Kidney glomerular epithelial cell (primary cell): ENCODE measurements at places on chromosomes 1 and 21.

GRCh38 chr21:41170442-41170841 lies 2.5 kb downstream of the BACE2 start:
- peak; percentile 58 for DNase-seq

DNA sequence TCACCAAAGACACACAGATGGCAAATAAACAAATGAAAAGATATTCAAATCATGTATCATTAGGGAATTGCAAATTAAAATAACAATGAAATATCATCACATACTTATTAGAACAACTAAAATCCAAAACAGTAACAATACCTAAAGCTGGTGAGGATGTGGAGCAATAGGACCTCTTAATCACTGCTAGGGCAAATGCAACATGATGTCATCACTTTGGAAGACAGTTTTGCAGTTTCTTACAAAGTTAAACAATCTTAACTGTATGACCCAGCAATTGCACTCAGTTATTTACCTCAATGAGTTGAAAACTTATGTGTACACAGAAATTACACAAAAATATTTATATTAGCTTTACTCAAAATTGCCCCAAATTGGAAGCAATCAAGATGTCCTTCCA lies 47.3 kb downstream of the SELENOF start:
- no peak for DNase-seq

GRCh38 chr21:42337830-42338728 lies 12.7 kb downstream of the TFF2 start:
- peak; percentile 88 for DNase-seq

DNA sequence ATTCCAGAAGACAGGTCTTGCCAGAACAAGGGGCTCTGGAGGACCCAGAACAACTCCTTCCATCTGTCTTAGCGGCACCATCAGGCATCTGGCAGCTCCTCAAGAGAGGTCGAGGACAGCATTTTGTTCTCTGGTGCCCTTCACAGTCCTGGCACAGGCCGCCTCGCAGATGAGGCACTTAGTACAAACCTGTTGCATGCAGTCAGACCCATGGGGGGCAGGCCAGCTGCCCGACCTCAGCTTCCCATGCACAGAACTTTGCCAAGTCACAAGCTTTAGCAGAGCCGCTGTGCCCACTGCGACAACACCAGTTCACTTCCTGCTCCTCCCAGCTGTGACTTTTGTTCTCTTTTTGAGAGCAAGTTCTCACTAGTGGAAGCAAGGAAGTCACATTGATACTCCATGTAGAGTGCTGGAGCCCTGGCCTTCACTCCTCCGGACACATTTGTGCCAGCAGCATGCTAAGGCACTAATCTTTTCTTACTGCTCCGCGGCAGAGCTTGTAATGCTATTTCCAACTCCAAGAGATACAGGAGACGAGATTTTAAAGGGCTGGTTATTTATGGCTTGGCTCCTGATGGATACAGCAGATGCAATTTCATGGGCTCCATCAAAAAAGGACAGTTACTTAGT lies 44.6 kb downstream of the HMGB4 start:
- no peak for DNase-seq

GRCh38 chr1:37158113-37158749 lies 123.9 kb upstream of the GRIK3 start:
- no peak for DNase-seq

DNA sequence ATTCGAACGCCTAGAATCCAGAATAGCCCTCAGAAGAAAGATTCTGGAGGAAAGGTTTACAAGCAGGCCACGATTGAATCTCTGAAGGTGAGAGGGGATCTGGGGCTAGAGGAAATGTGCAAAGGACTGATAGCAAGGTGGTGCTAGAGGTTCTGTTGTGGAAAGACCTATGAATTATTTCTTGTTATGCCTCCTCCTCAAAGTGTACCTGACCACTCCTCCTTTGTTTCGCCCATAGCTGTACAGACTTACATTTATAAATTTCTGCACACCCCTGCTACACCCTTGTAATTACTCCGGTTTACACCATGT lies 986 bp downstream of the TCEANC2 start:
- DNase-seq: no peak

- no peak for DNase-seq
These were observed 136.2 kb upstream of the DUSP10 start for GRCh38 chr1:221878134-221878533.

GRCh38 chr1:56435434-56436262 lies 143.7 kb downstream of the PLPP3 start:
- no peak for DNase-seq

- no peak for DNase-seq
These were observed 86.2 kb downstream of the ZBTB18 start for GRCh38 chr1:244137276-244137675.

DNA sequence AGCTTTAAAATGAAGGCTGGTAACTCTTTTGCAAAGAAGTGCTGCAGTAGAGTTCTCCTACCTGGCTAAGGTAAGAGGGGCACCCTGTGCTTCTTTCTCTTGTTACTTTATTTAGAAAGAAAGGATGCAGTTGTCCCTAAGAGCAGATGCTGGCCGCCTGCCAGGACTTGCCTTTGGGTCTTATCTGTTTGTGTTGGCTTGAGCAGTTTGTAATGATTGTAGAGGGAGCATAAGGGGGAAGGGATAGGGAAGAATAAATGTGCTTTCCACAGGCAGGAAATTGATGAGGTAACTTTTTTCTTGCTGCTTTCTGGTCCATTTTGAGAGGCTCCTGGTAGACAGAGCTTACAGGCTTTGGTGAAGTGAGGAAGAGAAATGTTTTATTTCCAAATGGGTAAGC lies 229.6 kb downstream of the HHAT start:
- peak; percentile 17 for DNase-seq

- no peak for DNase-seq
These were observed 119.9 kb downstream of the ACBD6 start for GRCh38 chr1:180382326-180383115.

GRCh38 chr1:4150262-4150661 lies 250.2 kb upstream of the C1orf174 start:
- DNase-seq: no peak

GRCh38 chr1:26429721-26430120 lies 2.4 kb upstream of the DHDDS start:
- no peak for DNase-seq

DNA sequence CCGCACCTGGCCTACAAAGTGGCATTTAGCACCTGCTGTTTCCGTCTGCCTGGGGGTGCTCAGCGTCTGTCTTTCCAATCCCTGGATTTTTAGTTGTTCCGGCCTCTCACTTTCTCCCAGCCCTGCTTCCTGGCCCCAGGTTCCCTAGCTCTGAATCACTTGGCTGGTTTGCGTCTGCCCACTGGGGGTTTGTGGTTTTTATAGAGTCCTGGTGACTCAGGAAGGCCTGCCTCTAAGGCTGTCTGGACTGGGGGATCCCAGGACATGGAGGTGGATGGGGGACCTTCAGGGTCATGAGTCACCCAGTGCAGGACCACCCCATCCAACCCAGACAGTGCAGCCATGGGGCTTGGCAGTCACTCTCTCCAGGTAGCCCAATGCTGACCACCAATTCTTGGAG lies 53.5 kb downstream of the MRPL37 start:
- DNase-seq: peak; percentile 85

- no peak for DNase-seq
These were observed 273.6 kb downstream of the C1orf94 start for GRCh38 chr1:34450325-34450724.

DNA sequence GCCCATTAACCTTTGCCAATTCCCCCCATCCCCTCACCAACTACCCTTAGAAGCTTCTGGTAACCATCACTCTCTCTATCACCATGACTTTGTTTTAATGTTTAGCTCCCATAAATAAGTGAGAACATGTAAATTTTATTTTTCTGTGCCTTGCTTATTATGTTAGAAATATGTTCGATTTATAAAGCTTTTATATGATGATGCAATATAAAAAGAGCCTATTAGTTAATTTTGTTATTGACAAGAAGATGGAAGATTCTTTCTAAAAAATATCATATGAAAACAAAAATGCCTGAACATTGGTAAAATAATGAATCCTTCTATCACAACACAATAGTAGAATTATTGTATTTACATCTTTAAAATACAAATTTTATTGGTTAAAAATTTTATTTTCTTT lies 836.1 kb upstream of the TMPRSS15 start:
- DNase-seq: no peak

GRCh38 chr1:38134294-38134755 lies 87.7 kb upstream of the POU3F1 start:
- no peak for DNase-seq

DNA sequence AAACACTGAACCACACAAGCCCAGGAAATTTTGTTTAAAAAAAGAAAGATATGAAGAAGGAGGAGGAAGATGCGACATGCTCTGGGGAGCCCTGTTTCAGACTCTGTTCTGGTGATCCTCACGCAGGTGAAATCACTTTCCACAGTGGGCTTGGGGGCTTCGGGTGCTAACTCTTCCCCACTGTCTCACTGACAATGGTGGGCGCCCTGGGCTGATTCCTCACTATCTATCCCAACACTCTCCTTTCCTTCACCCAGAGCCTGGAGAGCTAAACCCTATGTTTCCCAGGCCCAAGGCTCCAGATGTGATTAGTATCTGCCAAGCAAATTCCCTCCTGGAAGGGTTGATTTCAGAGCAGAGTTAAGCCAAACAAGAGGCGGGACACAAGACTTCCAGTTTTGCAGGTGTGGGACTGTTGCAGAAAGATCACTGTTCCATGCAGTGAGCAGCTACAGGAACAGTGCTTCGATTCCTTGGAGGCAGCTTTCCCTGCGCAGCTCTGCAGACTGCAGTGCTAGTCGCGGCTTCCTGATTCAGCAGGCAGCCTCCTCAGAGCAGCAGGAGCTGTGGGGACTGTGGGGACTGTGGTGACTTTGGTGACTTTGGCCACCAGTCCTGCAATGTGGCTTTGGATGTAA lies 168.3 kb downstream of the RHOU start:
- DNase-seq: peak; percentile 22

- DNase-seq: no peak
These were observed 75.8 kb upstream of the SELENON start for GRCh38 chr1:25724201-25724600.

DNA sequence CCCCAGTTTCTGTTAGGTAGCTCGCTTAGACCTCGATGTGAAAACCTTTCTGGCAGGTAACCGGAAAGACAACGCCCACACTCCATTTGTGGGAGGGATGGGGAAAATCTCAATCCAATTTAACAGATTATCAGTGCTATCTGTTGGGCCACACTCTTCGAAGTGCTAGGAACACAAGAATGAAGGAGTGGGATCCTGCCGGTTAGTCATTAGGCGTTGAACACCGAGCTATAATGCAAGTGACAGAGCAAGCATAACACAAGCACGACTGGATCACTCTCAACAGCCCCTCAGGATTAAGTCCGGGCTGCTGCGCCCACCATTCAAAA lies 531 bp downstream of the SNIP1 start:
- no peak for DNase-seq

- DNase-seq: peak; percentile 67
These were observed 3.0 kb downstream of the SPATA46 start for GRCh38 chr1:162373541-162374260.

DNA sequence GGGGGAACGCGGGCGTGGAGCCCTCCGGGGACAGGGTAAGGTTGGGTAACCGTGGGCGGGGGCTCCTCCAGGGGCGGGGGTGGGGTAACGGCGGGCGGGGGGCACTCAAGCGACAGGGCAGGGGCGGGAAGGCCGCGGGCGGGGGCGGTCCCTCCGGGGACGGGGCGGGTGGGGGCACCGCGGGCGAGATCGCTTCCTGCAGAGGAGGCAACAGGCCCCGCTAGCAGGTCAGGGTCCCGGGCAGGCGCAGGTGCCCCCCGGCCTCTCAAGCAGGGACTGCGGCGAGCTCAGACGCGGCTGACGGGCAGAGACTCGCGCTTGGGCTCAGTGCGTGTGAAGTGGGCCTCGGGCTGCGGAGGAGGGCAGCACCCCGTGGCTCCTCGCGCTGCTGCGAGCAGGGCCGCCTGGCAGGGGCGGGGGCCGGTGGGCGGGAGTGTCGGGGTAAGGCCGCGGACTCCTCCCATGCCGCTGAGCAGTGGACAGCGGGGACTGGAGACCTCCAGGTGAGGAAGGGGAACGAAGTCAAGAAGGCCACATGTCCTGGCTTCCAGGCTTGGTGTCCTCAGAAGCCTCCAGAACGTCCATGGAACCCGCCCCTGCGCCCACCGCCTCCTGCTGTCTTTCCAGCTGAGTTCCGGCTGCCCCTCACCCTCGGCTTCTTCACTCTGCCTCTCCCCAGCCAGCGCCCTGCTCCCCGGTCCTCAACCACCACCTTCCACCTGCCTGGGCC lies 627 bp upstream of the GNB1 start:
- DNase-seq: no peak

- DNase-seq: peak; percentile 53
These were observed 4.9 kb upstream of the ALDH4A1 start for GRCh38 chr1:18907021-18907916.

DNA sequence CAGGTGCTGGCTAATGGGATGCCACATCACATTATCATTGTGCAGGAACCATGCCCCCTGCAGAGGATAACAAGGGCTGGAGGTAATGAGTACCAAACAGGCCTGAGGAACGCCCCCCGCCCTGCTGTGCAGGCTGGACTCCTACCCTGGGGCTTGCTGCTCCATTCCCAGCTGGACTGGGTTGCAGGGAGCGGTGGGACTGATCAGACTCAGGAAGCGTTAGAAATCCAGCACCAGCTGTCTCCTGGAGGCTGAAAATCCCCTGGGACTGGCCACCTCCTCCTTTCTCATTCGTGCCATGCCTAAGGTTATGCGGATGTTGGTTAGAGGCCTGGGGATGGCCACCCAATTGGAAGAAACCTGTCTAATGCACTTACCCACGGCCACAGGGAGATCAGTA lies 36.9 kb upstream of the POU3F1 start:
- no peak for DNase-seq

GRCh38 chr1:17668624-17669175 lies 86.4 kb upstream of the ACTL8 start:
- DNase-seq: no peak

DNA sequence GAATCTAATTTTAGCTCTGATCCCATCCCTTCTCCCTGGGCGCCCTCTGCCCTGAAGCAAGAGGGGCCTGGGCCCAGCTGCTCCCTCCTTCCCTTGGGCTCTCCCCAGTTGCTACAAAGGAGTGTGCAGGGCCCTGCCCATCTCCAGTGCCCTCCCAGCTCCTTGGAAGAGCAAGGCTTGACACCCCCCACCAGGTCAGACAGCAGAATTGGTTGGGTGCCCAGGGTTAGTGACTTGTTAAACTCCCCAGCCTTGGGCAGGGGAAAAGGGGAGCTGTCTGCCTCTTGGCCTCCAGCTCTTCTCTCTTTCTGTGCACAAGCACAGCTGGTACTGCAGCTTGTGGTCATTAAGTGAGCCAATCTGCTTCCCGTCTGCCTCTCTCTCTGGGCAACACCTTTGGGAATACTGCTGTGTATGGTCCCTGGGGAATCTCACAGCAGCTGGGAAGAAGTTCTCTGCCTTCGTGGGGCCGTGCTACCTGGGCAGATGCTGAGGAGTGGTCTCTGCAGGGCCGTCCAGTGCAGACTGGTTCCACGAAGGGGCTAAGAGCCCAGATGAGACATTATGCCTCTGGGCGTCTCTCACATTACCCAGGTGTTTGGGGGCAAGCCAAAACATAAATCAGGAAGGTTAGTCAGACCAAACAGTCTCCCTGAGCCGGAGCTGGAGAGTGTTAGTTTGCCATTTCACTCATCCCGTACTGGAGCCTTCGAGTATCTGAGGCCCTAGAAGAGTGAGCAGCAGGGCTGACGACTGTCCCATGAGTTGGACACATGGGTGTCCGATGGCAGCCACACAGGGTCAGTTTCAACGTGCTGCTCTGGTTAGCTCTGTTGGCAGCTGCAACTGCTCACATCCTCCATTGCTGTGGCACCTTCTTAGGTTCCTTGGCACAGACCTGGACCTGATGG lies 37.3 kb downstream of the TMEM53 start:
- no peak for DNase-seq

GRCh38 chr1:214856843-214857242 lies 225.7 kb upstream of the KCNK2 start:
- DNase-seq: no peak
